ENCODE measurements at places on chromosomes 2 and 18. TPM values are rescaled to one million over a fixed set of nuclear protein-coding genes. Genes with fewer than 3 reads are reported as not detected.

The DQX1 gene
- not detected for total RNA-seq

The CRYGC gene
- total RNA-seq: not detected

- DNase-seq: no peak
These were observed 205.9 kb downstream of the MYO1B start for GRCh38 chr2:191451116-191451515.

The ACMSD gene
- not detected for total RNA-seq

The HNMT gene
- 82.8 TPM for total RNA-seq

DNA sequence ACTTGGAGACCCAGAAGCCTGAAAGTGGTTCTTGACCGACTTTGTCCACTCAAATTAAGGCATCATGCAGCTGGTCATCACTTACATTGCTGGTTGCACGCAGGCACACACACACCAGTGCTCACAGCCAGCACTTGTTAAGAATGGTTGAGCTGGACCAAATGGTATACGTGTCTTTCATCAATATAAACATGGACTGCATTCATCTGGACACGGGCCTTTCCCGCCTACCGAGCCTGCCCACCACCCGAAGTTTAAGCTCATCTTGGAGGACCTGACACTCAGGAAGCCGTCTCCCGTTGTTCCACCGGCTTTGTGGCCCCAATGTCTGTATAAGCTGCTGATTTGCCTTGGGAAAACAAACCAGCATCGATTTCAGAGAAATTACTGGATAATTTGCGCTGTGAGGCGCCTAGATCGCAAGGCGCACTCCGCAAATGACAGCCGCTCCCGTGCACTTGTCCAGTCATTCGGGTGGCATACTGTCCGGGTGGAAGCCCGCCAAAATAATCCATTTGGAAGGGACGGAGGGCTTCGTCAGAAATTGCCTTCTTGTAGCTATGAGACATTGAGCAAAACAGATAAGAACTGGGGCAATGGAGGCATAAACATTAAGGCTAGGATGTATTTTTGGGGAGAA lies 40.1 kb upstream of the AKAIN1 start:
- DNase-seq: peak; percentile 22

The HTR2B gene
- total RNA-seq: 5.1 TPM

DNA sequence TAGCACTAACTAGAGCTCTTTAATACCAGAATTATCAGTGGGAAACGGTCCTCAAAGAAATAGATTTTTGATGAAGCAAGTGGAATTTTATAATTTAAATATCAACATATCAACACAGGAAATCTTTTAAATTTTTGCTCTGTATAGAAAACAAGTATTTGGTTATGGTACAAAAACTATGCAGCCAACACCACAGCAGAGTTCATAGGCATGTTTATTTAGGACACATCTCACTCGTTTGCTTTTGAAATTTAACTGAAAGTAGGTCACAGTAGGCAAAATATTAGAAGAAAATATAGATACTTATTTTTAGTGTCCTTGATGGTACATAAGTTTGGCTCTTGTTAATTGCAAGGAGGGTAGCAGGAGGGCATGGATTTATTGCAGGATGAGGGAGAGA lies 34.3 kb upstream of the TANC1 start:
- no peak for DNase-seq

DNA sequence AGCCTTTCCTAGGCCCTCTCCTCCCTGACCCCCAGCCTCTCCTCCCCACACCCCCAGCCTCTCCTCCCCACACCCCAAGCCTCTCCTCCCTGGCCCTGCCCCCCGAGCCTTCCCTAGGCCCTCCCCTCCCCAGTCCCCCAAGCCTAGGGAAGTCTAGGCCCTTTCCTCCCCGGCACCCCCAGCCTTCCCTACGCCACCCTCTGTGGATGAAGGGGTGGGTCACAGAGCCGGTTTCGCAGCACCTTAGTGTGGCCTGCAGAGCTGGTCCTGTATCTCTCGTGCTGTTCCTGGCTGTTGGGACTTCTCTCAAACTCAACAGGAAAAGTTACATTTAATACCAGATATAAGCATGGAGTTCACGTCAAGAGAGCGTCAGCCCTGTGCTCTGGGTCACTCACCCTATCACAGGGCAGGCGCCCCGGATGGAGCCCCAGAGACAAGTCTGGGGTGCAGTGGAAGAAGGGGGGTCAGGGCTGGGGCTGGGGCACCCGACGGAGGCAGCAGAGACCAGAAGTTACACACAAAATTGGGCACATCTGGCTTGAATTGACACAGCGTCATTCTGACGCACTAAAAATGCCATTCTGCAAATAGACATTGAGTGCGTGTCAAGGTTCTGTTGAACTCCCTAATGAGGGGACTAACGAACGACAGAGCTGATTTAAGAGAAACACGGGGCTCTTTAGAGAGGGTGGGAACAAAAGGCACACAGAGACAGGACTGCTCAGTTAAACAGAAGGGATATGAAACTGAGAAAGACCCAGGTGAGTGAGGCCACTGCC lies 24.0 kb downstream of the KCNIP3 start:
- no peak for DNase-seq

DNA sequence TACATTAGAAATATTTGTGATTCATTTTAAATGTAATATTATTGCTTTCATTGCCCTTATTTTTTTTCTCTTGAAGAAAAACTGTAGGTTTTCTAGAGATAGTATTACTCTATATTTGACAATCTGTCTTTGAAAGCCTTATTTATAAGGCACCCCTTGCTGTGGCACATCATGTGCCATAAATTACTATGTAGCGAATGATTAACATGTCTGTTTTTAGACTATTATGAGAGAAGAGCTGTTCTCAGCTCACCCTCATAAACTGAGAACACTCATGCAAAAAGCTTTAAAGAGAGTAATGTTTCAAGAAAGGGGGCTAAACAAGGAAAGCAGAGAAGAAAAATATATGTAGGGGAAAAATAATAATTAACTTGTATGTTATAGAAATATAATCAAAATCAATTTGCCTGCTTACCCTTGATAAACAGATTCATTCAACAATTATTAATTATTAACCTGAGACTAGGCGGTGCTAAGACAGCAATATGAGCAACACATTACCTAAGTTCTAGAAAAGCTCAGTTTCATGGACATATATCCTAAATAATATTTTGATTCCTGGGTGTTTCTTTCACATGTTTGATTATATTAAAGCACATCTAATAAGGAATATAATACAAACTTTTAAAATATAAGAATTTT lies 69.0 kb downstream of the RAB3GAP1 start:
- no peak for DNase-seq

DNA sequence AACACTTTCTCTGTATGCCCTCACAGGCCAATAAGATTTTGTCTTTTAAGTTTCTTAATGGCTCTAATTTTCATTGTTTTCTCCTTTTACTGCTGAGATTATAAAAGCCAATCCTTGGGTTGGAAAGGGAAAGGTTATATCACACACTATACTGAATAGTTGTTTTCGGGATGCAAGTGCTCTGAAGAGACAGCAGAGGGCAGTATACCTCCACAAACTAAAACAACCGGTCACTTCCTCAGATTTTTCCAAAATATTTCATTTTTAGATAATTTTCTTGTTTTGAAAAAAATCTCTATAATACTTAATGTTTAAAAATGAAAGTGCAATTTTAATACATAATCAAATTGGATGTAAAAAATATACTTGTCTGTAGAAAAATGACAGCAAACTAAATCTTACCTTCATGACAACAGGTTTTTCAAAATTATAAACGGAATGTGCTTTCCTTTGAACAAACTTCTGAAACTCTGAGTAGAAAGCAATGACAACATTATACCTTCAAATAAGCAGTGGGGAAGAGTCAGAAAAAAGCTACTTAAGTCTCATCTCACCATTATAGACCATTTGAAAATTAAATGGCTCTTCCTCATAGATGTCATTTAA lies 82.7 kb downstream of the ORC4 start:
- DNase-seq: no peak

DNA sequence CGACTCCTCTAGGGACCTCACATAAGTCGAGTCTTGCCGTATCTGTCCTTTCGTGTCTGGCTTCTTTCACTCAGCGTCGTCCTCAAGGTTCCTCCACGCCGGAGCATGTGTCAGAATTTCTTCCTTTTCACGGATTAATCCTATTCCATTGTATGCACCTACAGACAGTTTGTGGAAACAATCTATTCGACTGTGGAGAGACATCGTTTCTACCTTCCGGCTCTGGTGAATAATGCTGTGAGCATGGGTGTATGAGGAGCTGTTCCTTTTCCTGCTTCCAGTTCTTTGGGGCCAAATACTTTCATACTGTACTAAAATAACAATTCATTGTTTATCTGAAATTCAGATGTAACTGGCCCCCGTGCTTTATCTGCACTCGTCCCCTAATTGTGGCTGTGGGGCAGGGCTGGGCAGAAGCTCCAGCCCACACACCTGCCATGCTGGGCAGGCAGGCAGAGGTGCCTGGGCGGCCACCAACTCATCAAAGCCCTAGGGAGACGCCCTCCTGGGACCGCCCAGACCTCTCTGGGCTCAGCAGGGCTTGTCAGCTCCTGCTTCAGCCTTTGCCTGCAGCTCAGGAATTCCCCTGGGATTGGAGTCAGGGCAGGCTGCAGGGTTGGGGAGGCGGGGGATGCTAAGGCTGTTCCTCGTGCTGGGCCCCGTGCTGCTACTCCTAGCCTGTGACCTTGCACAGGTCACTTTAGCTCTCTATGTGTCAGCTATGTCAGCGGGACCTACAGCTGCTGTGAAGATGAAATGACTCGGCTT lies 14.5 kb downstream of the GPC1 start:
- peak; percentile 12 for DNase-seq

The ATOH8 gene
- total RNA-seq: 56.7 TPM

GRCh38 chr2:229118336-229118735 lies 152.8 kb downstream of the PID1 start:
- no peak for DNase-seq

DNA sequence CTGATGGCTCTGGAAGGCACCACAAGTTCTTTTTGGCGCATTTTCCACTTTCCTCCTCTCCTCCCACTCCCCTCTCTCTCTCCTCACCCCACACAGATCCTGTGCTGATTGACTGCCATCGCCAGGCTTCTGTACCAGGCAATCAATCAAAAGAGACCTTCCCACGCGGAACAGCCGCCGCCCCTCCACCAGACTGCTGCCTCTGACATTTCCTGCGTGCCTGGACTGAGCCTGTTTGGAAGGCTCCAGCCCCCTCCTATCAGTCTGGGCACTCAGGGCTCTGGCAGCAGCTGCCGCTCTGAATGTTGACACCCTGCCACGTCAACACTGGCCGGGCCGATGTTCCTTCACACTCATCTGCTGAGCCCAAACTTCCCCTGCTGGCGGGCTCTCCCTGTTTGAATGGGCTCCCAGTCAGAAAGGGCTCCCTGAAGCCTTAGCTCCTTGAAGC lies 467.7 kb downstream of the EPHA4 start:
- DNase-seq: peak; percentile 90

DNA sequence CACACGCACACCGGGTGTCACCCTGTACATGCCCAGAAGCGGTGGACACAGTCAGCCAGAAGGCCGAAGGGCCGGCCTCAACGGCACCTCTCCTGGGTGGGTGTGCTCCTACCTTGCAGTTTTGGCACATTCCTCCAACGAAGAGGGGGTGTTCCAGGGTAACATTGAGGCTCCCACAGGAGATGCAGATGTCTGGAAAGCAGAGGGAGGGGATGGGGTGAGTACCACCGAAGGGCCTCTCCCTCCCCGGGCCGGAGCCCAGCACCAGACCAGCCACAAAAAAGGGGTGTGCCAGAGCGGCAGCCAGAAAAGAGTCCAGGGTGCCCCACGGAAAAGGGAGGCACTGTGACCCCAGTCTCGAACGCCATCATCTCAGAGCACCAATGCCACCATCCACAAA lies 76.8 kb upstream of the POMC start:
- no peak for DNase-seq

All from aorta (tissue), 5 donors.